ENCODE measurements at places on chromosomes 5 and 9. TPM values are rescaled to one million over a fixed set of nuclear protein-coding genes. Genes with fewer than 3 reads are reported as not detected.
A peak's percentile ranks its signal among the peaks of the same experiment; 100 is the strongest.

DNA sequence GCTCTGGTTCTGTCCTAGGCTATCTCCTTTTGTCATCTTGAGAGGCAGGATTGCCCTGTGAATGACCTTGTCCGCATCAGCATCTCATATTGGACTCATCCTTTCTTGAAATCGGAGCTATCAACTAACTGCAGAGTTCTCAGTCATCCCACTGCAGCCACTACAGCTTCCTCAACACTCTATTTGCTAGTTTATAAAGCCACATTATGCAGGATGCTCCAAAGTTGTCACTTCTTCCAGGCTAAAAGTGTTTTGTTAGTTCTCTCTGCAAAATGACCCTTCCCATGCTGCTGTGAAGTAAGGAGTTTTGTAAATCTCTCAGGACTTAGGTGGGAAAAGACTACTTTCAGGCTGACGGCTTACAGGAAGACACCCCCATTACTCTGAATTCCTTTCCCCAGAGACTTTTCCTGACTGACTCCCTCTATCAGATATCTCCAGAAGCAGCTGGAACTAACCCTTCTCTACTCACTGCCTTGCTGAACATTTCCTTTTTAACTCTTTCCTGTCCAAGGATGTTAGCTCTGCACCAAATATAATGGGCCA, 257.6 kb downstream of the NFIB start:
- DNase-seq: no peak

DNA sequence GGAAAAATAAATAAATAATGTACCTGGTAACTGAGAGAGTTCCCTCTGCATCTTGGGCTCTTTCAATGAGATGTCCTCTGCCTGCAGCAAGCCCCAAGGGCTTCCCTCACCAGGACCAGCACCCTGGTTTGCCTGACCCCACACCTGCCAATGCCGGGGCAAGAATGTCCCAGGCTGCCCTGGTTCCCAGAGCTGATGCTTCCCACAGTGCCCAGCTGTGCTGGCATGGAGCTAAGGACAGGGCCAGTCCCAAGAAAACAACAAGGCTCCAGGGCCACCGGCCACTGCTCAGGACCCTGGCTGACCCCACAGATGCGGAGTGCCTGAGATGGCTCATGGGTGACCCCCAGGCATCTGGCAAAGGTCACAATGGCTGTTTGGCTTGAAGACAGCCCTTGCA, 123.5 kb downstream of the KCNIP1 start:
- no peak for DNase-seq

GRCh38 chr9:98159301-98159700, 33.1 kb downstream of the CORO2A start:
- no peak for DNase-seq

GRCh38 chr5:173328844-173329490, 753 bp upstream of the STC2 start:
- DNase-seq: peak; percentile 64

C9 gene
- total RNA-seq: not detected

Measured in activated naive CD4-positive, alpha-beta T cell treated with anti-CD3 and anti-CD28 coated beads for 36 hours (primary cell).